Stimulated activated naive CD8-positive, alpha-beta T cell treated with anti-CD3 and anti-CD28 coated beads, Interleukin-15, Interleukin-2, amounts not matched to agents 100 U/mL and 50 U/mL, for 24 hours (primary cell): ENCODE measurements at places on chromosomes 3 and 15.
A peak's percentile ranks its signal among the peaks of the same experiment; 100 is the strongest.

GRCh38 chr3:122864498-122864897 is 69.6 kb downstream of the SLC49A4 start:
- no peak for DNase-seq

DNA sequence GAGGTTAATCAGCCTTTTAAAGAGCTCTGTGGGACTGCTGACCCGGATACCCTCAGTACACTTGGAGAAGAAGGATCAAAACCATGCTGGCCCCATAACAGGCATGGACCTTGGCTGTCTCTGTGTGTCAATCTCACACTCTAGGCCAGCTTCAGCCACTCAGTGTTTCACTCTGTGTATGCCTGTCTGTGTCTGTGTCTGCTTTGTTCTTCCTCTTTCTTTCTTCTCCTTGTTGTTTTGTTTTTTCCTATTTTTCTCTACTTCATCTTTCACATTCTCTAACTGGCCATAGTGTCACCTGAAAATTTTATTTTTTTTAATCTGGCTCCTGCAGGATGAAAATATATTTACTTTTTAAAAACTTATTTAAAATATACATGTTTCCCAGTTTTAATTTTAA is 51.1 kb downstream of the SERP1 start:
- DNase-seq, result no peak

GRCh38 chr3:132703733-132704132 is 18.5 kb downstream of the NPHP3 start:
- DNase-seq, result no peak

DNA sequence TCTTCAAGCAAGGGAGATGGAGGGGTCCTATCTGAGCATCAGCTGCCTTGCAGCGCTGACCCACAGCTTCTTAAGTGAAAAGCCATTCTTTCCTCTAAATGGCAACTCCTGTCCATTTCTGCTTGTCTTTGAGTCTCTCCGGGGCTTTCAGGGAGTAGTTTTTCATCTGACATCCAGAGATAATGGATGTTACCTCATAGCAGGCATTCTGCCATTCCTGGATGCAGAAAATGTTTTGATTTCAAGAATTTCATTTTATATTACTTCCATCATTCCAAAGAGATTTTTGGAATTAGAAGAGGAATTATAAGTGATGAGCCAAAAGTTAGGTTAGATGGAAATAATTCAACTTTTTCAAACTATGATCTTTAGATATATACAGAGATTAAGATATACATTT is 44.9 kb upstream of the GABRG3 start:
- no peak for DNase-seq

DNA sequence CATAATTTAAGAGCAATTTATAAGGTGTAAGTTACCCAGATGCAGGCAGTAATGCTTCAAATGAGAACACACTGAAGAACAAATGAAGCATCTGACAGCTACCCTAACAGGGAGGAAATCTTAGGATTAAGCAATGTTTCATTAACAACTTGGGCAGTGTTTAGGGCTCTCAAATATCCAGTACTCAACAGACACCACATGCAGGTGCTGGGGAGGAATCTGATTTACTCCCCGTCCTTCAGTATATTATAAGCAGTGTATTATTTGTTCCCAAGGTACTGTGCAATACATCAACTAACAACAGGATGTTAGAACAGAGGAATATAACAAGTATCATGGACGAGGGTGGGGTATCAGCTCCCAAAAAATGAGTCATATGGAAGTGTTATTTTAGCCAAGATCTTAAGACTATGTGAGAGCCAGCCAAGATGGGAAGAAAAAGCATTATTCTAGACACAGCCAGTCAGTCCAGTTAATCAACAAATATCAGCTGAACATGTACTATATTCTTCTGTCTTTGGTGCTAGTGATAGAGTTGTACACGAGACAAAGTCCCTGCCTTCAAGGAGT is 20.4 kb downstream of the BTBD1 start:
- no peak for DNase-seq

DNA sequence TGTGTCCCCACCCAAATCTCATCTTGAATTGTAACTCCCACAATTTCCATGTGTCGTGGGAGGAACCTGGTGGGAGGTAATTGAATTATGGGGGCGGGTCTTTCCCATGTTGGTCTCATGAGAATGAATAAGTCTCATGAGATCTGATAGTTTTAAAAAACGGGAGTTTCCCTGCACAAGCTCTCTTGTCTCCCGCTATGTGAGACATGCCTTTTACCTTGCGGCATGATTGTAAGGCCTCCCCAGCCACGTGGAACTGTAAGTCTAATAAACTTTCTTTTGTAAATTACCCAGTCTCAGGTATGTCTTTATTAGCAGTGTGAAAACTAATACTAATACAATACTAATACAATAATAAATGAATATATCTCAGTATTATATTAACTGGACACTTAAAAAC is 9.9 kb upstream of the YEATS2 start:
- no peak for DNase-seq

DNA sequence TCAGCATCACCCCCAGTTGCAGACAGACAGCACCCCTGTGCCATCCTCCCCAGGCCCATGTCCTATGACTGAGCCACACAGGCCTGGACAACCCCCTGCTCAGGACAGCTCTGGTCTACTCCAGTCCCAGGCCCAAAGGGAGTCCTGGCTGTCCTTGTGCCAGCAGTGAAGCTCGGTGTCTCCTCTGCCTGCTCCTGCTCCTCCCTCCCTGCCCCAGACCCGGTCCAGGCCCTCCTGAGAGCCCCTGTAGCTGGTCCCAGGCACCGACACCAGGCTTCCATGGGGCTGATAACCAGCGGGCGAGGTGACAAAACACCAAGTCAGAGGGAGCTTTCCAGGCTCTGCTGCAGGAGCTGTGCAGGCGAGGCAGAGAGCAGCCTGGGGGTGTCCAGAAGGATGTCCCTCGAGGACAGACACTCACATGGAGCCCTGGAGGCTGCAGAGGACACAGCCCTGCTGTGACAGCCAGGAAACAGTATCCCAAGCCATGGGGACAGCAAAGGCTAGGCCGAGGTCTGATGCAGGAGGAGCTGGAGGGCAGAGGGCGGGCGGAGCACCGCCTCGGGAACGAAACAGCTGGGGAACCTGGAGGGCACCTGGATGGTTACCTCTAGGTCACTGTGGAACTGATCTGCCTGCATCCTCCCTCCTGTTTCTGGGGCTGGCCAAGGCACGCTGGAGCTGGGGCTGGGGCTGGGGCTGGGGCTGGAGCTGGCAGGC is 103.8 kb upstream of the PRR20G start:
- DNase-seq, result no peak

DNA sequence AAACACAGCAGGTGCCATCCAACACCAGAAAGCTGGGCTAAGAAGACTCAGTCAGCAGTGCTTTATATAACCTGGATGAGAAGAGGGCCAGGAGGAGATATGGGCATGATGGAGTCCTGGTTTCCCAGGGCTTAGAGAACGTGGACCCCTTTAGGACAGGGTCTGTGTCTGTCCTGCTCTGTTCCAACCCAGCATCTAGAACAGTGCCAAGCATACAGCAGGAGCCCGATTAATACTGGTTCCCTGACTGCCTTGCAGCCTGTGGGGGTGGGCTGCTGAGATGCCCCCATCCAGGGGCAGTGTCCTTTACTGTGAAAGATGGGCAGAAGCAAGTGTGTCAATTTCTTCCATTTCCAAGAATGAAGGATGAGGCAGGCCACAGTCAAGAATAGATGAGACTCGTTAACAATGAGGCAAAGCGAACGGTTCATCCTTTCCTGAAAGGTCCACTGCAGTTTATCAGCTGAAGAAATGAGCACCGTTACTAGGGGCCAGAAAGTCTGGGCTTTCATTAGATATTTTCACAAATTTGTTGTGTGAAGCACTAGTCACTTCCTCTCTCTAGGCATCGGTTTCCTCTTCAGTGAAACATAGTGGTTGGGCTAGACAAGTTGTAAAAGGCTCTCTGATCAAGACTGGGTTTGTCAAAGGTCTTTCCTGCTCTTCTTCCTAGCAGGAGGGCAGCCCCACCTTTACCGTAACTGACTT is 72.0 kb upstream of the HERC1 start:
- DNase-seq, result no peak

- DNase-seq, result no peak
These were observed 40.5 kb downstream of the COL8A1 start for GRCh38 chr3:99678896-99679295.

DNA sequence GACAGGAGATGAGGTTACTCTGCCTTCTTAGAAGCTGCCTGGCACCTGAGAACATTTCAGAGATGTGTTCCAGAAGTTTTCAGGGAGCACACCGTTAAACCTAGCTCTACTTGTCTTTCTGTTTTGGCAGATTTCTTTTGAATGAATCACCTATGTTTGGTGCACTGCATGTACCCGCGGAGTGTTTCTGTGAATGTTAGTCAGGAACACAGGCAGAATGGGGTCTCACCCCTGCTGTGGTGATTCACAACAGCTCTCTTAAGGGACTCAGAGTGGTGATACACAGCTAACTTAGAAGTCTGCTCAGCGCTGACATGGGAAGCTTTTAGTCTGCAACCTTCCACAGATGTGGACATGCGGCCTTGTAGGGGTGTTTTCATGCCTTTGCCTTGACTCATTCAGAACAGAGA is 24.0 kb downstream of the TSEN2 start:
- no peak for DNase-seq

DNA sequence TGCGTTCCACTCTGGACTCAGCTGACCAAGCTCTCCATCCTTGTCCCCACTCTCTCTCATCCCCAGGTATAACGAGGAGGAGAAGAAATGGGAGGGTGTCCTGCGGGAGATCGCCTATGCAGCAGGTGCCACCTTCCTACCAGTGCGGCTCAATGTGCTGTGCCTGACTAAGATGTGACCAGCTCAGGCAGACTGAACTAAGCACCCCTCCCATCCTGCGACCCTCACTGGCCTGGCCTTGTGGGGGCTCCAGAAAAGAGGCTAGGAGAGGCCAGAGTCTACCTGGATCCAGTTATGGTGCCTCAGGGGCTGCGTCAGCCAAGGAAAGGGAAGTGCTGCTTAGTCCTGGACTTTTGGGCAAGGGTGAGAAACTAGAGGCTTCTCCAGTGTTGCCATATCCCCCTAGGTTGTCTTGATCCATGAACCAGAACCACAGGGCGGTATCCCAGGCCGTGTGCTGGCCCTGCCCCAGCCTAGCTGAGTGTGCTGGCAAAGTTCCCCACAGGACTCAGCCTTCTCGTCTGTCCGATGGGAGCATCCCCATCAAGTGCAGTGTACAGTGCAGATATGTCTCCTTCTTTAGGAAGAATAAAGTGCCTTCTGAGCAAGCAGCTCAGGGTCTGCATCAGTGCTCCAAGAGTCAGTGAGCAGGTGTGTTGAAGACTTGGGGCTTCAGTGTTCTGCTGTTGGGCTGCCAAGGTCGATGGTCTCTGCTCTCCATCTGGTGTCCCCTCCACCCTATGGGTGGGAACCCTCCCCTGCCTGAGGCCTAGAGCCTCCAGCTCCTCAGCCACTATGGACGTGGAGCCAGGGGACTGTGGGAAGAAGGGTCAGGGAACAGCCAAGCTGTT is 6.7 kb downstream of the KLHL40 start:
- DNase-seq, result no peak

DNA sequence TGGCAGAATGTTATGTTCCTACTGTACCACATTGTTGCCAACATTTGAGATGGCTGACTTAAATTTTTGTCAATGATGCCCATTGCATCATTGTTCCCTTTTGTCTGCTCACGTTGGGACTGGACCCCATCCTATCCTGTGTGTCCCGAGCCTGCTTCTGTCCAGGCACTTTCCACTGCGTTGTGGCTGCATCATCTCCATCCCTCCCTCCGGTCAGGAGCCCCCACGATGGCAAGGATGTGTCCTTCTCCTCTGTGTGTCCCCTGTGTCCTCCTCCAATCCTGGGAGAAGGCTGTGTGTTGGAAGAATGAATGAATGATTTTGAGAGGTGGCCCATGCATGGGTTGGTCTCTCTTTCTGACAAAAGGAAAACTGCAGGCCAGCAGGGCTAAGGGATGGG is 19.4 kb upstream of the MRPS22 start:
- no peak for DNase-seq

GRCh38 chr3:131283862-131284261 is 97.7 kb upstream of the NUDT16 start:
- DNase-seq, result no peak

GRCh38 chr3:64666171-64666588 is 21.6 kb downstream of the ADAMTS9 start:
- no peak for DNase-seq

DNA sequence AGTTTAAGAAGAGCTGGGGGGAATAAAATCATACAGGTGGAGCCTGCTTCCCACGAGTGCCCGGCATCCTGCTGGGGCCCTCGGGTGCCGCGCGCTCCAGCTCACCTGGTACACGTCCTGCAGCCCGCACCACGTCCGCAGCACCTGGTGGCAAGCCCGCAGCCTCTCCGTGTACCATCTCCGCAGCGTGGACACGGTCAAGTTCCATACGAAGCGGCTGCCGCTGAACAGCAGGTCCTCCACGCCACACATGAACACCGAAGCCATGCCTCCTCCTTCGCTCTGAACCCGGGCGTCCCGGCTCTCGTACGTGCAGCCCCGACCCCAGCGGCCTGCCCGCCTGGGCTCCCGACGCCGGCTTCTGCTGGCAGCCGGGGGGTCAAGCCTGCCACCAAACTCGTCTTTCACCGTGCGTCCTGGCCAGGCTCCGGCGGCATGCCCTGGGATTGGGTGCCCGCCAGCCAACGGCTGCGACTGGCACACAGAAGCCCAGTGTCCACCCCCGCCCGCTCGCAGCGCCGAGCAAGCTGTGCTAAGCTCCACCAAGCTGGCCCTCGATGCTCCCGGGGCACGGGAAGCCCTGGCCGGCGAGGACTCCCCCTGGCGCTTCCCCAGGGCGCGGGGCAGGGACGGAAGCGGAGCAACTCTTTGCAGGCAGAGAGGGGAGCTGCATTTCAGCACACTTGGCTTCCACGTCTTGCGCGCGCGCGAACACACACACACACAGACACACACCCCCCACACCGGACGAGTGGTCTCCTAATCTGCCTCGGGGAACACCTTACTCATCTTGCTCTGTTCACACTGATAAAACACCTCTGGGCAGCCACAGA is at the start of gene FRMD4B:
FRMD4B (minus strand) TSS at position 366 of the 833 bp plus-strand sequence; CDS start at position 267, 99 bp downstream.
- peak; percentile 55 for DNase-seq

DNA sequence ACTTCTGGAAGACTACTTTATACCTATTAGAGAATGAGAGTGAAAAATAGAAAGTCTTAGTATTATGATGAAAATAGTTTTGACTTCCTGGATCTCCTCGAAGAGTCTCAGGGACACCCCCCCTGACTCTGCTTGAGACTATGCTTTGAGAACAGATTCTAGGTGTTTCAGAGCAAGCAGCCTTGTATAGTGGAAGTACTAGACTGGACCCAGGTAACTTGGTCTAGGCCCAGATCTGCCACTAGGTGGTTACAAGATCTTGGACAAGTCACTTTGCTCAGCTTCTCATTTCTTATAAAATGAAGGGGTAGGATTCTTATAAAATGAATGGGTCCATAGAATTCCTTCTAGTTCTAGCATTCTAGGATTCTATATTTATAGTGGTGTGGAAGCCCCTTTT is 9.1 kb downstream of the ABHD5 start:
- no peak for DNase-seq

GRCh38 chr3:86654806-86655460 is 336.0 kb downstream of the VGLL3 start:
- no peak for DNase-seq

GRCh38 chr3:29745232-29745870 is 464.5 kb downstream of the RBMS3 start:
- no peak for DNase-seq
